ENCODE measurements at places on chromosomes 6 and 20. TPM values are rescaled to one million over a fixed set of nuclear protein-coding genes. Genes with fewer than 3 reads are reported as not detected.

The HLA-DPA1 gene
- polyA plus RNA-seq, result 24.3 TPM

DNA sequence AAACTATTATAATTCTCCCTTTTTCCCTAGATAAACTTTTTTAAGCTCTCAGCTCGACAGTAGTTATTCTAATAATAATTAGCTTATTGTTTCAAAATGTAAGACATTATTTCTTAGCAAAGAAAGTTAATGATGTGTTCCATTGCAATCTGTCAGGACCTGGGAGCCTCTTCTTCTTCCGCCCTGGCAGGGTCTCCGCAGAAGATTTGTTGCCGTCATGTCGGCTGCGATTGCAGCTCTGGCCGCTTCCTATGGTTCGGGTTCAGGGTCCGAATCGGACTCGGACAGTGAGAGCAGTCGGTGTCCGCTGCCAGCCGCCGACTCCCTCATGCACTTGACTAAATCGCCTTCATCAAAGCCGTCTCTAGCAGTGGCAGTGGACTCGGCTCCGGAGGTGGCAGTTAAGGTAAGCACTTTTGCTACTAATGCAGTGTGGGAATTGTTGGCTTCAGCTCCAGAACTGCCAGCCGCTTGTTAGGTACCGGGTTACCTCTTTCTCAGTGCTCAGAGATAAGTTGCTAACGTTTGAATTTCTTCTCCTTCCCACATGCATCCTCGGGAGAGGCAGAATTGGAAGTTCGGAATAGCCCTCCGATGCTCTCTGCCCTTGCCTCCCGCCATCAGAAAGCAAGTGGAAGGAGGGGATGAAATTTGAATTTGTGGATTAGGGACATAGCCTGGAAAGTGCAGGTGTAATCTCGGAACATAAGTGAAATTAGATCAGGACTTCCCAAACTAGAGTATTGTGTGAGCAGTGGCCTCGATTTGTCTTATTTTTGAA, at the start of gene CDC40:
TSS of gene CDC40 (plus strand) at position 200 of the 781 bp plus-strand sequence. CDS start at position 218, 18 bp downstream.
- DNase-seq, result peak; percentile 60

GRCh38 chr6:47710295-47710694, 11.9 kb downstream of the ADGRF4 start:
- no peak for DNase-seq

The TSPO2 gene
- not detected for polyA plus RNA-seq

DNA sequence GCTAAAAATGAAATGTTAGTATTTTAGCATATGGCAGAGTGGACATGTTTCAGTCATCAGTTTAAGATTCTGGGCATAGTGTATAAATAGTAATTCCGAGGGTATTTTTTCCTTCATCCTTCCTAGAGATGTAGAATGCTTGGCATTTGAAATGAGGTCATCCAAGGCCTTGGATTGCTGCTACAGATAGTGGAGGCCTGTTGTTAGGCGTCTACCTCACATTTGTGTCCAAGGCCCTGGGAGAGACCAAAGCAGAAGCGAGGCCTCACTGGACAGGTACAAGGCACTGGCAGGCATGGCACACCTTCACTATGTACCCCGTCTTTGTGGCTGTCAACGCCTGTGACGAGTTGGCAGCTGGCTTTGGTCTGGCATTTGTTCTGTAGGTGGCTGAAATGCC, 58.0 kb downstream of the DTD1 start:
- DNase-seq, result no peak

The TPBG gene
- 3.1 TPM for polyA plus RNA-seq

DNA sequence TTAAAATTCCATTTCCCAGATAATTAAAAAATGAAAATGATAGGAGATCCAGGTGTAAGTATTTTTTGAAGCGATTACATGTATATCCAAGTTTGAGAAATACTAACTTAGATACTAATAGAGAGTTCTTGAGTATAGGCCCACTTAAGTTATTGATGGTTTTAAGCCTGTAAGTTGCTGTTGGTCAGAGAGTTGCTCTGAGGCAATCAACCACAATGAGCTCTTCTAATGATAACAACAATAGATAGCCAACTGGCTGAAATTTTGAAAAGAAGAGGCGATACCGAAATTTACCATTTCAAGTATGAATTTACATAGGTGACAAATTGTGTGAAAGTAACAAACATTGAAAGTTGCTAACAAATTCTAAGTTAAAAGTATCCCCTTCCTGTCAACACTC, 209.5 kb downstream of the MANEA start:
- no peak for DNase-seq

- DNase-seq, result peak; percentile 40
Observed at GRCh38 chr6:35569011-35569461, 56.3 kb upstream of the TULP1 start.

GRCh38 chr6:81768150-81768942, 15.9 kb upstream of the TENT5A start:
- no peak for DNase-seq

- DNase-seq, result no peak
Observed at GRCh38 chr6:105859457-105859856, 226.7 kb upstream of the PRDM1 start.
